Spinal cord (tissue), 10 donors: ENCODE measurements at places on chromosomes 1 and 21. TPM values are rescaled to one million over a fixed set of nuclear protein-coding genes. Genes with fewer than 3 reads are reported as not detected.

Gene MCOLN3
- total RNA-seq, result 1.1 TPM

Gene RBP7
- total RNA-seq, result 0.89 TPM

Gene TACSTD2
- total RNA-seq, result 0.20 TPM

Gene MPZ
- 293 TPM for total RNA-seq

Gene KDF1
- not detected for total RNA-seq
